ENCODE measurements at places on chromosomes 1 and 21. TPM values are rescaled to one million over a fixed set of nuclear protein-coding genes. Genes with fewer than 3 reads are reported as not detected.

- DNase-seq, result no peak
Observed at GRCh38 chr1:27713139-27713725, 12.5 kb upstream of the FAM76A start.

- DNase-seq, result no peak
Observed at GRCh38 chr1:84269306-84269705, 32.2 kb upstream of the SAMD13 start.

DNA sequence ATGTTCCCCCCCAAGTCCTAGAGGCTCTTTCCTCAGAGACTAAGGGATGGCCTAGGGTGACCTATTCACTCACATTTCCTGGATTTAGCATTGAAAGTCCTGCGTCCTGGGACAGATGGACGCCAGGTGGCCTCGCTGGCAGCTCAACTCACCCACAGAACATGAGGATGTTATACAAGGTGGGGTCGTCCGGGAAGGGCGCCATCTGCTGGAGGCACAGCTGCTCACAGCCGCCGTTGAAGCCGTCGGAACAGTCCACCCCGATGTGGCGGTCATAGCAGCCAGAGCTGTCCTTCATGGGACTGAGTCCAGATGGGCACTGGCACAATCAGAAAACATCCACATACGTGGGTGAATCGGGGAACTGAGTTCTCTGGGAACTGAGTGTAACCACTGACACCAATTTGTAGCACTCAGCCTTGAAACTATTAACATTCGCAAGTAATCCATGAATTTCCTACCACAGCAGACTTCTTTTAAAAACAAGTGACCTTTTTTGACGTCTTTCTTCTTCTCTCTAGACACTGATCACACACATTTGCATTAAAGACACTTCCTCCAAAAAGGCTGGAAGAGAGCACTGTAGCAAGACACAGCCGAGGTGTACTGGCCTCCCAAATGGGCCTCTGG is 215.4 kb downstream of the ASTN1 start:
- DNase-seq, result peak; percentile 25

DNA sequence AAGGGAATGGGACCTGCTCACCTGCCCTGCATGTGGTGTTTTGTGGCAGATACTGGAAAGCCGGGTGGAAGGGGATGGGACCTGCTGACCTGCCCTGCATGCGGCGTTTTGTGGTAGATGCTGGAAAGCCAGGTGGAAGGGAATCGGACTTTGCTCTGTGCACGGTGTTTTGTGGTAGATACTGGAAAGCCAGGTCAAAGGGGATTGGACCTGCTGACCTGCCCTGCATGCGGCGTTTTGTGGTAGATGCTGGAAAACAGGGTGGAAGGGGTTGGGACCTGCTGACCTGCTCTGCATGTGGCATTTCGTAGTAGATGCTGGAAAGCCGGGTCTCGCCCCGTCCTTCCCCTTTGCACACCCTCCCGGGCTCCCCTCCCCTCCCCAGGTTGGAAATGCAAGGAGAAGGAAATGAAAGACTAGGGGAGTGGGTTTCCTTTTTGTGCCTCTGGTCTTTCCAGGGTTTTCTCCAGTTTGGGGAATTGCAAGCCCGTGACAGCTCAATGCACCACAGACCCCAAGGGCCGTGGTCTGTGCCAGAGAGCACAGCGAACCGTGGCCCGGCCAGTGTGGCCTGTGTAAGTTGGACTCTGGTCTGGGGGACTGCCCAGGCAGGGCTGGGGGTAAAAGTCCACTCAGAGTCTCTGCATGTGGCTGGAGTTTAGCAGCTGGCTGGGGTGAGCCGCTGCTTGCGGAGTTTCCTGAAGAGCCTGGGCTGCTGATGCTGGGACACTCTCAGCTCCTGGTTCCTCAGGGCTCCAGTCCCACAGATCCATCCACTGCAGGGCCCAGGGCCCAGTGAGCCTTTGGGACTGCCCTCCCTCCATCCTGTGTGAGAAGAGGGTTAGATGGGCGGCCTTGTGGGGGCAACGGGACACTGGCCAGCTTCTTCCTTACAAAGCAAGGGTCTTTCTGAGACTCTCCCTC is 105.5 kb downstream of the CRYAA start:
- DNase-seq, result no peak

- DNase-seq, result no peak
Observed at GRCh38 chr1:202462342-202463076, 114.0 kb downstream of the PPP1R12B start.

GRCh38 chr1:213993929-213994328 is 6.2 kb downstream of the PROX1 start:
- no peak for DNase-seq

- DNase-seq, result no peak
Observed at GRCh38 chr1:225300381-225300780, 127.5 kb downstream of the LBR start.

GRCh38 chr21:45811136-45811535 is 167.6 kb downstream of the PCBP3 start:
- DNase-seq, result no peak

- DNase-seq, result no peak
Observed at GRCh38 chr1:160359559-160360226, 7.2 kb upstream of the NHLH1 start.

DNA sequence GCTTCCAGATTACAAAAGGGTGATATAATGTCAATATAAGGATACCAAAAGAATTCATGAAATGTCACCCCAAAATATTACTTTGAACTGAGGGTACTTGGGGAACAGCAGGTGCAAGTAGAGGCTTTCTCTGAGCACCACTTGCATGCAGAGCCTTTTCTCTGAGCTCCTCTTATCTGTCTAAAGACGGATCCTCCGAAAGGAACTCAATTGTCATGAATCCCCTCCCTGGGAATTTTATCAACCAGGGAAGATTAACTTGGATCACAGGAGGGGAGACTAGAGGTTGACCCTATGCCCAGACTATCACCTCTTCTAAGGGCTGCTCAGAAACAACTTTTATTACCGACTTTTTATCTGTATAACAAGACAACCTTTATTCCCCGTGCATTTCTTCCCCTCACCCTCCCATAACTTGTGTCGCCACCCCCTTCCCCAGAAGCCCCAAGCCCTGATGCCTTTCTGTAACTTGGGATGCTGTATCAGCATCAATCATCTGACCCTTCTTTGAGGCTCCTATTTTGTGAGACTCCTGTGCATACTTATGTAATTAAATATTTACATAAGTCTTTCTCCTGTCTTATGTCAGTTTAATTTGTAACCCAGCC is 94.1 kb downstream of the CACHD1 start:
- DNase-seq, result no peak

DNA sequence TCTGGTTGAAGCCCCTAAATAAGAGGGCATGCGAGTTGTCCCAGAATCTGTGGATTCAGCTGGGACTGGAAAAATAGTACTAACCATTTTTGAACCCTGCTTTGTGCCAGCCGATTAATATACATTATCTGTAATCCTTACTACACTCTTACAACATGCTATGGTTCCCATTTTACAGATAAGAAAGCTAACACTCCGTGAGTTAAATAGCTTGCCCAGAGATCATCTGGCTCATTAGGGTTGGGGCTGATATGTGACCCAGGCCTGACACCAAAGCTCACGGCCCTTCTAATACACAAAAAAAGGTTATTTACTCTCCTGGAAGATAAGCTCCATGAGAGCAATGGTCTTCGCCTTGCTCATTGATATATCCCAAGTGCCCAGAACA is 14.9 kb downstream of the ATP2B4 start:
- DNase-seq, result no peak

DNA sequence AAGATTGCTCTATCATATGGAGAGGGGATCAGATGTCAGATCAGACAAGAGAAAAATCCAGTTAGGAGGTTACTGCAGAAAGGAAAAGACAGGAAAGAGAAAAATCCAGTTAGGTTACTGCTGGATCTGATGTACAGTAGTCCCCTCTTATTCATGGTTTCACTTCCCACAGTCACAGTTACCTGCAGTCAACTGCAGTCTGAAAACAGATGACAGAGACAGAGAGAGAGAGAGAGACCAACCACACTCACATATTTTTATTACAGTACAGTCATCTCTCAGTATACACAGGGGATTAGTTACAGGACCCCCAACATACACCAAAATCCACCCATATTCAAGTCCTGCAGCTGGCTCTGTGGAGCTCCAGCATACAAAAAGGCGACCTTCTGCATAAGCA is 29.3 kb downstream of the NUP133 start:
- no peak for DNase-seq

DIPK1A gene
- 9.2 TPM for polyA plus RNA-seq

RAB7B gene
- polyA plus RNA-seq, result 3.1 TPM

CLSTN1 gene
- polyA plus RNA-seq, result 154 TPM

AMY1A gene
- not detected for polyA plus RNA-seq

TMEM82 gene
- 6.1 TPM for polyA plus RNA-seq

BRINP3 gene
- polyA plus RNA-seq, result 4.0 TPM

ARHGEF19 gene
- polyA plus RNA-seq, result 17.1 TPM

LCE1B gene
- not detected for polyA plus RNA-seq

S100A1 gene
- polyA plus RNA-seq, result 26.8 TPM
